ENCODE measurements at places on chromosomes 2 and 18.

DNA sequence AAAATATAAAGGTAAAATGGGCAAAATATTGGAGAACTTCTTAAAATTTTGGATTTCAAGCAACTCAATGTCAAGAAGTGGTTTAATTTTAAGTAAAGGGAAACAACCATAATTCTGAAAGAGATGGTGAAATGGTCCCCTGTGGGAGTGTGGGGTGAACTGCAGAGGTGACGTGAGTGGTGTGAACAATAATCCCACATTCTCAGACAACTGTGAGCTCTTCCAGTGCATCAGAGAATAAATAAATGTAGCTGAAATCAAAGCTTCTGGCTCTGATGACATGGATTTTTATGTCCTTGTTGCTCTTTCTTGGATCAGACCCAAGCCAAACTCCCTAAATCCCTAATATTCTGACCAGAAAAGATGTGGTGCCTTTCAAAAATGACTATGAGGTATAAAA, 672.7 kb downstream of the ZEB2 start:
- DNase-seq = no peak

DNA sequence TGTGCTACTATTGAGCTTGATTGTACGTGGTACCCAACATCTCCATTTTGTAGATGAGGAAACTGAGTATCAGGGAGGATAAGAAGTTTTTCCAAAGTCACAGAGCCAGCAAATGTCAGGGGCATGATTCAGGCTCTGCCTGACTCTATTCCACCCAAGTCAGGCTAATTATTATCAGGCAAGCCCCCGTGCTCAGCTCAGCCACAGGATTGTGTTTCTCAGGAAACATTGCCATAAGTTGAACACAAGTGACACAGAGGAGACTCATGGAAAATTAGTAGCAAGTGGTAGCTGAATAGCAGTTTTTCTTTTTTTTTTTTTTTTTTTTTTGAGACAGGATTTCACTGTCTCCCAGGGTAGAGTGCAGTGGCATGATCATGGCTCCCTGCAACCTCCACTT, 260.5 kb downstream of the C1D start:
- no peak for DNase-seq

DNA sequence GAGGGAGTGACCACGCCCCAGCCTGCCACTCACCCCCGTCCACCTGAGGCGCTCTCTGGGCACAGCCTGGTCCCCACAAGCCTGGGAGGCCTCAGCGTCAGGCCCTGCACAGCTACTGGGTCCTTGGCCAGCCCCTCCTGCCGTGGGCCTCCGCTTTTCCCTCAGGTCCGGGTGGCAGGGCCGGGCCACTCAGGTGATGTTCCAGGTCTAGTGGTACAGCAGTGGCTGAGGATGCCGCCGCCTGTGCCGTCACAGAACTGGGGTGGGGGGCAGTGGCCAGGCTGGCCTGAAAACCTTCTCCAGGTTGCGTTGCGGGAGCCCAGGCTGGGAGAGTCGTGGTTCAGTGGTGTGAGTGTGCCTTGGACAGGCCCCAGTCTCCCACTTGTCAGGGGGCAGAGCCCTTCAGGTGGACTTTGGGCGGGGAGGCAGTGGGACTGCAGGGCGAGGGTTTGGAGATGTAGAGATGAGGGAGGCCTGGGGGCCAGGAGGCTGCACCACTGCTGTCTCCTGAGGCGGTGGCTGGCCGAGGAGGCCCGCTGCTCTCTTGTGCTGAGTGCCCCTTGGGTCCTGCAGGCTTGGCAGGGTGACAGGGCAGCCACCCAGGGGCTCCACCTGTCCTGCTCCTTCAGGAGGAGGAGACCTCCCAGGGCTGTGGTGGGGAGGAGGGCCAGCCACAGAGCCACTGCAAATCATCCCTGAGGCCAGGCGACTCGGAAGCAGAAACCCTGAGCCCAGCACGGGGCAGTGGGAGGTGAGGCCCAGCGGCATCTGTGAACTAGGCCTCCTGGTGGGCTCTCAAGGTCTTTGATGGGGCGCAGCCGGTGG, 7.6 kb downstream of the GPC1 start:
- DNase-seq = no peak

GRCh38 chr18:76496194-76496890, 1.3 kb upstream of the ZNF516 start:
- DNase-seq = peak; percentile 21

- no peak for DNase-seq
Measured at GRCh38 chr2:198339116-198339515, 534.7 kb downstream of the PLCL1 start.
